ENCODE measurements at places on chromosomes 5 and 9.

DNA sequence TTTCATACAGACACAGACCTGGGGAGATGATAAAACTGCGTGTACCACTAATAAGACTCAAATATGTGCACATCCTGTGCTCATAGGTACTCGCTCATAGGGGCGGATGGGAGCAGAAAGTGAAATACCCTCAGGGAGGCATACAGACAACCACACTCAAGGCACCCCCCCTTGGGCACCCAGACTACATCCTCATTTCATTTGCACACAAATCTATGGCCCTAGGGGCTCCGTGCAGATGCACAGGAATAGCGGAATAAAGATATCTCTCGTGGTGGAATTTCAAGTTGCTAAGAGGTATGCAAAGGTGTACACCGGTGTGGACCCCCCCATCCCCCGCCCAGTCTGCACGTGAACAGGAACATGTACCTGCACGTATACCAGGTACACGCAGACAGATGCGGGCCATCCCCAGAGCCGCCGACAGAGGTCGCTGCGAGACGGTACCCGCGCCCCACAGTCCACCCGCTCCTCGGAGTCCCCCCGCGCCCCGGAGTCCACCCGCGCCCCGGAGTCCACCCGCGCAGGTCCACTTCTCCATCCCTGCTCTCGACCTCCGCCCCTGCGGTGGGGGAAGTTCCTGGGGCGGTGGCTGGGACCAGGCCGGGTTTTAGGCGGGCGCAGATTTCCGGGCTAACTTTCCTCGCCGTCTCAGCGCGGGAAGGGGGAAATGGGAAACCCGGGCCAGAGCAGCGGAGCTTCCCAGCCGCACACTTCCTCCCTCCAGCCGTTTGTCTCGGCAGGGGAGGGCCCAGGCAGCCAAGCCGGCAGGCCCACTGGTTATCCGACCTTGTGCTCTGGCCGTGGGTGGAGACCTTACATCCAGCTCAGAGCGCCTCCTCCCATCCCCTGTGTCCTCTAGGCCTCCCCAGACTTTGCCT is 1.0 kb upstream of the IL12B start:
- peak; percentile 17 for DNase-seq

- DNase-seq: no peak
These were observed 62.9 kb downstream of the MLLT3 start for GRCh38 chr9:20559231-20559890.

- DNase-seq: peak; percentile 58
These were observed 764.3 kb downstream of the MTRR start for GRCh38 chr5:8633259-8633658.

- peak; percentile 35 for DNase-seq
These were observed 77.2 kb upstream of the NEK6 start for GRCh38 chr9:124180557-124180956.

Data from fibroblast of gingiva (primary cell).